ENCODE measurements at places on chromosomes 12 and 14.

DNA sequence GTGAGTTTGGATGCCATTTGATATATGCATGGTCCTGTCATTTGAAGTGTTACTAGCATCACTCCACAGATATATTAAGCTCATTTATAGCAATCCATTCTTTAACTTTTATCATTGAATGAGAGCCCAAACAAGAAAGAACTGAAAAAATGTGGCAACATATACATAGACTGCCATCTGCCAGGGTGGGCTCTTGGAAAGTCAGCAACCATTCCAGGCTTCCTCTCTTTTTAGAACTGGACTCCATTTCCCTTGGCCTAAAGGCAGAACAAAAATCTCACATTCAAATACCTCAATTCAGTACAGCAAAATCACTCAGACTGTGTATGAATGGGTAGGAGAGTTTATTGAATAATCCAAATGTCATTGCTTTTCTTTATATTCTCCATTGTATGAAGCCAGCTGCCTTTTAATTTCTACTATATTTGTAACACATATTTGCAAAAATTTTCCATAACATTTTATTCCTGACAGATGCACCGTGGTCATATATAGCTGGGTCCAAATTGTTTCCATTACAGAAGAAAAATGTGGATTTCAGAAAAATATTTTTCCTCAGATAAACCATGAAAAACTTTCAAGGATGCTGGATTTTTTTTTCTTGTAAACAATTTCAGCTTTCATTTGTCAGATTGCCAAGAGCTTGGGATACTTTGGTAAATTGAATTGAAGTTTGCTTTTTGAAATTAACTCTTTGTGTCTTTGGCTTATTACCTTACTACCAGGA is 1252.3 kb upstream of the SEL1L start:
- no peak for DNase-seq

GRCh38 chr12:583251-583869 is 79.9 kb downstream of the NINJ2 start:
- no peak for DNase-seq

- DNase-seq, result peak; percentile 19
Measured at GRCh38 chr12:12007001-12007712, 63.6 kb upstream of the BCL2L14 start.

DNA sequence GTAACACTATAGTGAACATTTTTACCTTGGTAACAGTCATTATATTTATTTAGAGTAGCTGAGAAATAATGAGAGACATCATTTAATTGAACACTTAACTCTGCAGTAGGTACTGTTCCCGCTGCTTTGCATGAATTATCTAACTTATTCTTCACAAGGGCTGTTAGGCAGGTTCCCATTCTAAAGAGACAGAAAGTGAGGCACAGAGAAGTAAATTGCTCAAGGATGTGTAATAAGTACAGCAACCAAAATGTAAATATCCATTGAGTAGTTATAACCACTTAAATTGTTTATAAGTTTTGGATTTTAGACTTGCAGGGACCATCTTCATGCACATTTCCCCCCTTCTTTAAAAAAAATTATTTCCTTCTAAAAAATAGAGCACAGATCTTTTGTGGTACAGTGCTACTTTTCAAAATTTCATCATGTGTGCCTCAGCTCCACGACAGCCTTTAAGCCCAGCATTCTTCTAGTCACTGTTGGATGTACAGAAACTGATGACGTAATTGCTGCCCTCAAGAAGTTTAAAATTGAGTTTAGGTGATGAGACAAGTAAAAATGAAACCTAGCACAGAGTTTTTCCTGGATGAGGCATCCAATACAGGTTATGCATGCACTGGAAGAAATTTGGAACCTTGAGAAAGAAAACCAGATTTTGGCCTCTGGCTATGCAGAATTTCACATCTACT is 6.0 kb upstream of the MANSC4 start:
- DNase-seq, result no peak

GRCh38 chr12:96255077-96255476 is 60.9 kb downstream of the ELK3 start:
- DNase-seq, result no peak

DNA sequence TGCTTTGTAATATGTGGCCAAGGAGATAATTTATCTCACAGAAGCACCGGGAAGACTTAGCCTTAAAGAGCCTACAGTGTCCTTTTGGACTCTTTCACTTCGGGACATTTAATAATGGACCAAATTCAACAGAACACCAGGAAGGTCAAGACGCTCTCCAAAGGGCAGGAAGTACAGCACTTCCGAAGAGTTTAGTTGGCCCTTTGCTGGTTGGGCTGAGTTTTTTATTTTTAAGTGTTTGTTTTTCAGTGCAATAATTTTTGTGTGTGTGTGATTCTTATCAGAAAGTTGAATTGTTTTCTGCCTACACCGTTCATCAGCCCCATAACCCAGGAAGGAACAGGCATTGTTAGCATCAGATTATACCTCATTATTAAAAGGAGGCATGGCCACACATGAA is 193.0 kb downstream of the EPS8 start:
- no peak for DNase-seq

- DNase-seq, result no peak
Measured at GRCh38 chr14:100323121-100323941, at the start of gene SLC25A47. Gene SLC25A47 (plus strand): TSS chr14:100323339. CDS start chr14:100323415, 76 bp downstream.
